ENCODE measurements at places on chromosomes 11 and 22. TPM values are rescaled to one million over a fixed set of nuclear protein-coding genes. Genes with fewer than 3 reads are reported as not detected.

Gene CHORDC1
- 83.4 TPM for total RNA-seq

Gene INS
- total RNA-seq, result 0.62 TPM

Gene DLG2
- total RNA-seq, result 17.5 TPM

Gene PNPLA3
- total RNA-seq, result 19.6 TPM

Gene IL17REL
- total RNA-seq, result 0.34 TPM

Gene FOSL1
- total RNA-seq, result 20.5 TPM

Gene DDX25
- total RNA-seq, result 20.5 TPM

GRCh38 chr22:47628477-47629272, 866.2 kb downstream of the TBC1D22A start:
- no peak for DNase-seq

DNA sequence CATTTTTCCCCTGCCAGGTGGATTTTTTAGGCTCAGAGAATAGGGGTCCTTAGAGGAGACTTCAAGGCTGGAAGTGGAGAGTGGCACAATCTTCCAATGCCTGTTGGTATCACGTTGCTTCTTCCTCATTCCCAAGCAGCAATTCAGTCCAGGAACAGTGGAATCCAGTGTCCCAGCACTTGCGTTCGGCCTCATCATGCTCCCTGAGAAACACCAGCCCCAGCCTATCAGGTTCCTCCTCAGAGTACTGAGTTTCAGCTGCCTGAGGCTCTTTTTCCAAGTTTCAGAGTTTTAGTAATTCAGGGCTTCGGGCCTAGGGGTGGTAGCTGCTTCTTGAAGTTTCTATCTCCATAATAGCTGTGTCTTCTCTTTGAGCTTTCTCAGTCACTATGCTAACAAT, 31.9 kb upstream of the NRGN start:
- DNase-seq, result no peak

- no peak for DNase-seq
These were observed 210.7 kb downstream of the TBC1D22A start for GRCh38 chr22:46972901-46973831.

GRCh38 chr11:5364214-5364613, 12.9 kb downstream of the OR51B6 start:
- DNase-seq, result no peak

- no peak for DNase-seq
These were observed 14.9 kb downstream of the FZD4 start for GRCh38 chr11:86940122-86940777.

- DNase-seq, result no peak
These were observed 906.1 kb upstream of the RAG2 start for GRCh38 chr11:37504060-37504611.

DNA sequence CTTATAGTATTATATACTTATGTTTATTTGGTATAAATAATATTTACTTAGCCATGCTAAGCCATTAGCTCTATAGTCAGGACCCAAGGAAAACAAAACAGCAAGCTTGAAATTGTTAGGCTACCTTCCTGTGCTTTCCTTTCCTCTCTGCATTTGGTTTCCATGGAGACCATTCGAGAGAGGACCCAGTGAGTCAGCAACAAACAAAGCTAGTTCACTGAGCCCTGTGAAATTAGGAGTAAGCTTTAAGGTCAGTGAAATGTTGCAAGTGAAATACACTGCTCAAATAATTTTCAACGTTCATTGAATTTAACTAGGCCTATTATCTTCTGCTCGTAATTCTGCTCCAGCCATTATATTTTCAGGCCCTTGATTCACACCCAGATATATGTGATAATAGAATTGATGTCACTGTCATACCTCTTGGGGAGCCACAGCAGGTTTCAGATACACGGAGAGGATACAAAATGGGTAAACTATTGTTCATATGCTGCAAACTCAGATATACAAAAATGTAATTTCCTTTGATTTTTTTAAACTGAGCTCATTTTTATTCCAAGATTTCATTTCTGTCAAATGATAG, 9.1 kb upstream of the OR10D3 start:
- DNase-seq, result no peak

DNA sequence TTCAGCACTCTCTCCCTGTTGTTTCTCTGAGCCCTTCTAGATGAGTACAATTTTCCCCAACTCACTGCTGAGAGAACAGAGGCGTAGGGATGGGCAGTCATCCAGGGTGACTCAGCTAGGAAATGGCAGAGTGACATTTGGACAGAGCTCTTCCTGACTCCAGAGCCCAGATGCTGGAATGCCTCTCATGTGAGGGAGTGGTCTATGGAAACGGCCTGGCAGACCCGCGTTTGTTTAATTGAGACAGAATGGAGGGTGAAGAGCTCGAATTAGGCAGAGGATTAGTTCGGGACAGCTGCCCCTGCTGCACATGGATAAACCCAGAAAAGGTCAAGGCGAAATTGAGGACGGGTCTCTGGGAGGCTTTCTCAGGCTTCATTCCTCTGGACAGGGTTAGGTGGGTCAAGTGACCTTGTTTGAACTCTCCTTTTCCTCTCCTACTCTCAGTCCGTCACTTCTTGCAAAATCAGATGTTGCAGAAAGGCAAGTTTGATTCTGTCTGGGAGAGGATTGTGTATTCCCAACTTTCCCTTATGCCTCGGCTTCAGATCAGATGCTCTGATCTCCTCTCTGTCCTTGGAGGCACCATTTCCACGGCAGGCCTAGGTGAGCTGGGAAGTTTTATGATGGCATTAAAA, 7.6 kb upstream of the LMO2 start:
- DNase-seq, result no peak

GRCh38 chr11:2466069-2466801, 21.4 kb downstream of the KCNQ1 start:
- DNase-seq, result no peak

DNA sequence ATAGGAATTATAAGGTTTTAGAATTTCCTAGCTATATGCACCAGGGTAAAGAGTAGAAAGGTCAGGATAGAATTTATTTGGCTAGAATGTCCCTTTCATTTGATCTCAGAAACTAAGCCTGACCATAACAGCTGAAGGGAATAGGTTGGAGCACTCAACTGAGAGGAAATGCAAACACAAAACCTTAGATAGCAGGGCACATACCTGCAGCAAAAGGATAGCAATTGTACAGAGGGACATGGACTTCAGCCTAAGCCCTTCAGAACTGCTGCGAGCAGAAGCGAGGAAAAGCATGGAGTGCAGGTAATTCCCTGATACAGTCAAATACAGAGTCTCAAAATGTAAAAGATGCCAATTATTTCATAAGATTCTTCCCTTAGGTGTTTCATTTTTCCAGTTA, 211.0 kb upstream of the DDI1 start:
- no peak for DNase-seq

- no peak for DNase-seq
These were observed 260.8 kb upstream of the POU2AF2 start for GRCh38 chr11:110984693-110985092.

GRCh38 chr11:30919389-30920152, 333.4 kb upstream of the MPPED2 start:
- DNase-seq, result no peak

Measured in WTC11 (cell line).